Activated T-cell treated with anti-CD3 and anti-CD28 coated beads, Interleukin-2, amount 50 U/mL, for 4 hours (primary cell): ENCODE measurements at places on chromosomes 3 and 15.

GRCh38 chr15:98804057-98804380 lies 155.7 kb downstream of the IGF1R start:
- DNase-seq: no peak

GRCh38 chr3:58564054-58564453 lies 13.1 kb downstream of the FAM107A start:
- no peak for DNase-seq

GRCh38 chr15:94079968-94080367 lies 151.4 kb upstream of the MCTP2 start:
- DNase-seq: no peak

GRCh38 chr3:37896827-37897226 lies 35.1 kb downstream of the CTDSPL start:
- DNase-seq: no peak

GRCh38 chr3:186303965-186304364 lies 58.1 kb downstream of the DGKG start:
- DNase-seq: no peak

DNA sequence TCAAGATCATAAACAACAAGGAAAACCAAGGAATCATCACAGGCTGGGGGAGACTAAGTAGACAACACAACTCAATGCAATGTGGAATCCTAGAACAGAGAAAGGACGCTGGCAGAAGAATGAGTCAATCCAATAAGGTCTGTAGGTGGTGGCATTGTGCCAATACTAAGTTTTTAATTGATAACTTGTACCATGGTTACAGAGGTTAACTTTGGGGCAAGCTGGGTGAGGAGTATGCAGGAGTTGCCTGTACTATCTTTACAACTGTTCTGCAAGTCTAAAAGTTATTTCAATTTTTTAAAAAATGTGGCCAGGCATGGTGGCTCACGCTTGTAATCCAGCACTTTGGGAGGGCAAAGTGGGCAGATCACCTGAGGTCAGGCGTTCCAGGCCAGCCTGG lies 46.2 kb downstream of the RORA start:
- DNase-seq: no peak

DNA sequence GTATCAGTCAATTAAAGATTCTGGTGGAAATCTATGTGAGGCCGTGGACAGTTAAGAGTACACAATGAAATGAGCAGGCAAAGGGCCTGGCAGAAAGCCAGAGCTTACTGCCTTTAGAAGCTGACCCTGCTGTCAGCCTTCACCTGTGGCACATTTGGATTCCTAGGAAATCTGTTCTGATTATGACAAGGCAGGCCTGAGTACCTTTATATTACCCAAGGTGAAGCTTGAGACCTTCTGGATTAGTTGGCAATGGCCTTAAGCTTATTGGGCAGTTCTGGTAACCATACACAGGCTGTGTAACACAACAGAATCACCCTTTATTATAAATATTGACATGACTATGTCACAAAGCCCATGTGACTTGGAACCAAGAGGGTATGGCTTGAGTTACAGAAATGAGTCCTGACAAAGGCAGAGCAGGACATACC lies 43.2 kb downstream of the NBEAL2 start:
- DNase-seq: no peak

GRCh38 chr3:146594843-146595482 lies 10.2 kb downstream of the PLSCR5 start:
- no peak for DNase-seq

DNA sequence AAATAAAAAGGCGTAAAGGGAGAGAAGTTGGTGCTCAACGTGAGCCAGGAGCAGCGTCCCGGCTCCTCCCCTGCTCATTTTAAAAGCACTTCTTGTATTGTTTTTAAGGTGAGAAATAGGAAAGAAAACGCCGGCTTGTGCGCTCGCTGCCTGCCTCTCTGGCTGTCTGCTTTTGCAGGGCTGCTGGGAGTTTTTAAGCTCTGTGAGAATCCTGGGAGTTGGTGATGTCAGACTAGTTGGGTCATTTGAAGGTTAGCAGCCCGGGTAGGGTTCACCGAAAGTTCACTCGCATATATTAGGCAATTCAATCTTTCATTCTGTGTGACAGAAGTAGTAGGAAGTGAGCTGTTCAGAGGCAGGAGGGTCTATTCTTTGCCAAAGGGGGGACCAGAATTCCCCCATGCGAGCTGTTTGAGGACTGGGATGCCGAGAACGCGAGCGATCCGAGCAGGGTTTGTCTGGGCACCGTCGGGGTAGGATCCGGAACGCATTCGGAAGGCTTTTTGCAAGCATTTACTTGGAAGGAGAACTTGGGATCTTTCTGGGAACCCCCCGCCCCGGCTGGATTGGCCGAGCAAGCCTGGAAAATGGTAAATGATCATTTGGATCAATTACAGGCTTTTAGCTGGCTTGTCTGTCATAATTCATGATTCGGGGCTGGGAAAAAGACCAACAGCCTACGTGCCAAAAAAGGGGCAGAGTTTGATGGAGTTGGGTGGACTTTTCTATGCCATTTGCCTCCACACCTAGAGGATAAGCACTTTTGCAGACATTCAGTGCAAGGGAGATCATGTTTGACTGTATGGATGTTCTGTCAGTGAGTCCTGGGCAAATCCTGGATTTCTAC lies at the start of gene RARB:
Gene RARB (plus strand): TSS at position 322 of the 847 bp plus-strand sequence. CDS start 469 bp downstream, at position 791.
- no peak for DNase-seq

DNA sequence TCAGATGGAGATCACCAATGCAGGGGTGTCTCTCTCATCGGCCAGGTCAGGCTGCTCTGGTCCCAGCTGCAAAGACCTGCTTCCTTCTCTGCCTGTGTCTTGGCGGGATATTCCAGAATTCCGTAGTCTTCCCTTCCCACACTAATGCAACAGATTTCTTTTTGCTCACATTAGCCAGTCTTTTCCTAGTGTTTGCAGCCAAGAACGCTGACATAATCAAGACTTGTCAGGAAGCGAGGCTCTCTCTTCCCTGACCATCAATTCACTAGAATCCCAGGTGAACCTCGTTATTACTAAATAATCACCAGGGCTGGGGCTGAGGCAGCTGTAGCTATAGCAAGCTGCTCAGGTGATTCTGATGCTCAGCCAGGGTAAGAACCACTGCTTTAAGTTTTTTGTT lies 43.2 kb upstream of the ACKR4 start:
- no peak for DNase-seq

- no peak for DNase-seq
Measured at GRCh38 chr3:130677343-130677742, 69.3 kb downstream of the PIK3R4 start.

- DNase-seq: no peak
Measured at GRCh38 chr3:127929818-127930413, 14.9 kb downstream of the KBTBD12 start.

DNA sequence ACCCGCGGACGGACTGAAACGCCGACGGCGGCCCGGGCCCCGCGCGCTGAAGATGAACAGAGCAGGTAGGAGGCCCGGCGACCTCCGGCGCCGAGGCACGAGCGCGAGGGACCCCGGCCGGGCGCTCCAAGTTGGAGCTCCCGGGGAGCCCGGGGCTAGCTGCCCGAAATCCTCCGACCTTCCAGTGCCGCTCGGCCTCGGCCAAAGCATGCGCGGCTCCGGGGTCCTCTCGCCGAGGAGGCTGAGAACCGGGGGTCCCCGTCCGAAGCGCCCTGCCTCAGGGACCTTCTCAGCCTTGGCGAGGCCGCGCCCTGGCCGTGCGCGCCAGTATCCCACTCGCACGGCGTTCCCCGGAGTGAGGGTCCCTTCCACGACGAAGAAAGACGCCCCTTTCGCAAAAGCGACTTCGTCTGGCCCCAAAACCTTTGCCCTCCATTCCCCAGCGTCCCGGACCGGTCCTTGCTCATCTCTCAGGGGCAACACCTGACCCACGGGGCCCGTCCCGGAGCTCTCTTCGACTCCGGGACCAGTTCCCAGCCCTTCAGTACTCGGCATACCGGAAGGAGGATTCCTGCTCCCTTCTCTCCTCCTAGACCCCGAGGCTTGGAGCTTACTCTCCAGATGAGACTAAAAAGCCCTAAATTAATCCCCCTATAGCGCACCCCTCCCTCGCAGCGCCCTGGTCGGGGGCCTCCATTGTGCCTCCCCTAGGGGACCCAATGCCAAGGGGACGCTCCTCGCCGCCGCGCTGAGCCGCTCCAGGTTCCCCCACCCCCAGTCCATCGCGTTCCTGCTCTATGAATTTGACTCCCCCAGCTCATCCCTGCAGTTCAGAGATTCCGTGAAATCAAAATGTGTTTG lies 7.7 kb upstream of the FGD5 start:
- DNase-seq: no peak

DNA sequence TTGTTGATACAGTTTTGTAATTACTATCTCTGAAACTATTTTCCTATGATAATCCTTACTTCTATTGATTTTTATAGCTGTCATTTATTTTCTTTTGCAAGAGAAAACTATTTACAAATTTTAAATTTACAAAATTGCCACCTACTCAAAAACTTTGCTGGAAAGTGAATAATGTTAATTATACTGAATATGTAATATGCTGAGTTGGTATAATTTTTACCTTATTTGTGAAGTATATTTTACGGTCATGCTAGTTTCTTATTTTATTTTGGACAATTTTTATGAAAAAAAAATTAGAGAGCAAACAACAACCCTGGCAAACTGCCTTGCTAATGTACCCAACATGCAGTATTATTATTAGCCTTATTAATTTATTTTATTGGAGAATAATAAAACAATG lies 2.9 kb downstream of the KCNH8 start:
- DNase-seq: no peak

- no peak for DNase-seq
Measured at GRCh38 chr3:121796970-121797369, 37.9 kb downstream of the IQCB1 start.

DNA sequence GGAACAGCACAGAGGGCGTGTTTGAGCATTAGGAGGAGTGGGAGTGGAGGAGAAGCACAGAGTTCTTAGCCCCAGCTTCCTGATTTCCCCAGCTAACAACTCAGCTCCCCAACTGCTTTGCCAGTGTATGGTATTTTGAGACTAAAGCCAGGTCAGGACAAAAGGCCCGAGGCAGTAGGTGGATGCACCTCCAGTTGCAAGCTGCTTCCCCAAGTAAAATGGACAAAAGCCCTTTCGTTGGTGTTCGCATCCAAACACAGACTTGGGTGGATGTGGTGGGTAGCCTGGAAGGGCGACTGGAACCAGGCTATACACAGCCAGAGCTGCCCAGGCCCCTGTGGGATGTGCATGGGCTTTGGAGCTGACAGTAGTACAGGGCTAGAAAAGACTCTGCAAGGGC lies 12.3 kb upstream of the EHD4 start:
- no peak for DNase-seq

- no peak for DNase-seq
Measured at GRCh38 chr15:41606997-41607396, 48.0 kb downstream of the TYRO3 start.

GRCh38 chr3:39982665-39983357 lies 173.4 kb downstream of the MYRIP start:
- no peak for DNase-seq

GRCh38 chr3:47261301-47261700 lies 21.3 kb downstream of the KIF9 start:
- no peak for DNase-seq

DNA sequence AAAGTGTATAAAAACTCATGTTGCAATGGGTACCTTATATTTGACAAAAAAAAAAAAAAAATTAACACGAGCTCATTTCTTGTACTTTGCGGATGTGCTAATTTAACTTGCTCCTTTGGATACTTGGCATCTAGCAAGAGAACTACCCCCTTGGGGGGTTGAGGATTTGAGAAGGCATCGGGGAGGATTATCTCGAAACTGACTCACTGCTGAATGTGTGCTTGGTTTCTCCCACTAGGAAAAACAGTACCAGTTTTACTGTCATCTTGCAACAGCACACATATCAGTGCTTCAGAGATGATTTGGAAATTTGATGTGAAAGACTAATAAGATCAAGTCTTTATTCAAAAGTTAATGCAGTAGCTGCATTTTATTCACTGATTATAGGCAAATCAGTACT lies 891 bp downstream of the EXOG start:
- no peak for DNase-seq

GRCh38 chr3:149481056-149481455 lies 6.6 kb downstream of the TM4SF4 start:
- no peak for DNase-seq

DNA sequence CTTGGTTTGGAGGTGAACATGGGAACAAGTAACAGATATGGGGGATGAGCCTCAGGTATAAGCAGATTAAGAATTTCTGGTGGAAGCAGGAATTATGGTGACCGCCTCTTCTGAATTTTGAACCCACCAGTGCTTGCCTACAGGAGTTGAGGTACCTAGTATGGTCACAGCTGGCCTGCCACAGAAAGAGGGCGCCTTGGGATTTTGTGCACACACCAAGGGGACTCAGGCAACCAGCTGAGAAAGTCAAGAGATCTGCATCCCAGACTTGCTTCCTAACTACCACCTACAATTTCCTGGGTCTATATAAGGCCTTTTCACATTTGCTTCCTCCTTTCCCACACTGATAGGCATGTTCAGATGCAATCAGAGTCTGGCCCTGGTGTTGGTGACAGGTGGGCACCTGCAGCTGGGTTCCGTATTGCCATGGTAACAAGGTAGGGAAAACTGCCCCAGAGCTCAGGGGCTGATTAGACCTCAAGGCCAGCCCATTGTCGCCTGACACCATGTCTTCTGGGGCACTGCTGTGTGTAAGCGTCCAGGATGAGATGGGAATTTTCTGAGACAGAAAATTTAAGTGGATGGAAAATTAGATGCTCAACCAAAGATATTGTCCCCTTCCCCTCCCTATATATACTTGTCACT lies 75.9 kb upstream of the RASGRF1 start:
- DNase-seq: no peak

DNA sequence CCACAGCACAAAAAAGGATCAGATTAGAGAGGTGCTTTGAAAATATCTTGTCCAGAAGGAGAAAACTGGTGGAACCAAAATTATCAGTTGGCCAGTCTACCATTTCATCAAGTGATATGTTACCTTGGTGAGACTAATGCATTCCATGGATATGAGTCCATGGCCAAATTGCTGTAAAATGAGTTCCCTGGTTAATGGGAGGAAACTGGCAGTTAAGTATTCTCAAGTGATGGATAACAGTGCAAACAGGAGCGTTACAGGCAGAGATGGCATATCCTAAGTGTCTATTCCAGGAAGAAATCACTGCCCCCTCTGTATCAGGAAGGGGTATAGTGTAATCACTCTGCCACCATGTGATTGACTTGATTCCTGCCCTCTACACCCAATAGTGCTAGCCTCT lies 34.0 kb downstream of the MYRIP start:
- no peak for DNase-seq
